Stimulated activated CD8-positive, alpha-beta memory T cell treated with anti-CD3 and anti-CD28 coated beads, Interleukin-4, amount 100 ng/mL, for 1 hour (primary cell): ENCODE measurements at places on chromosomes 5 and 9.

DNA sequence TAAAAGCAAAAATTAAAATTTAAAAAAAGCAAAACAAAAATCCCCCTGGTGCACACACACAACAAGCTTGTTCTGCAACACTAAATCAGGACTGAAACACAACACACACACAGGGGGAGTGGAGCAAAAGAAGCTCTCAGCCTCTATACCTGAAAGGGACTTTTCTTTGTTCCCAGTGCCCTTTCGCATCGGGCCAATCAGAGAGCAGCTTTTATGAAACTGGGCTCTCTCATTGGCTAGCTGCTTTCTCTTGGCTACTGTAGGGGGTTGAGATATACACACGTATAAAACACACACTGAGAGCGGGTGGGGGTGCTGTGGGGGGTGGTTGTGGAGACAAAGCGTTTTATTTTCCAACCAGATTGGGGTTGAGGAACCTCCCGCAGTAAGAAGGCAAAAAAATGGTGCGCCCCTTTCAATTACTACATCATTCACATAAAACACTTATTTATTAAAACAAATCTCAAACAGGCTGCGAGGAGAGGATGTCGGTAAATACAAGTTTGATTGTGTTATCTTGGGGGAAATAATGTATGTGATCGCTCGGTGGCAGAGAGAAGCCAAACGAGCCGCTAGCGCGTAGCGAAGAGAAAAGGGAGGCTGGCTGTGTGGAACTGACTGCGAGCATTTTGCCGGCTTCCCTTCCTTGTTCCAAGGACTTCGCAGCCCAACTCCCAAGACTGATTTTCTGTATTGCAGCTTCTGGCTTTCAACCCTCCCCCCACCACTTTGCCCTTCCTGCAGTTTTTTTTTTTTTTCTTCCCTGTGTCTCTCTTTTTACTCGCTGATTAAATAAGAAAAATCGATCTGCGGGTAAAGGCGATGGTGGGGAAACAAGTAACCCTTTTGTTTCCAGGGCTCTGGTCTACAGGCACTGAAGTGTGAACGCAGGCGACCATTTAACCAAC, 2.5 kb upstream of the ZNF608 start:
- no peak for DNase-seq

GRCh38 chr5:150164211-150164980, 2.2 kb upstream of the CDX1 start:
- no peak for DNase-seq

- no peak for DNase-seq
Observed at GRCh38 chr5:16229357-16229940, 49.9 kb upstream of the MARCHF11 start.

GRCh38 chr9:135741276-135742219, 39.6 kb downstream of the KCNT1 start:
- DNase-seq, result no peak

GRCh38 chr5:143682246-143682905, 129.6 kb upstream of the HMHB1 start:
- no peak for DNase-seq

GRCh38 chr5:111259636-111260035, 35.5 kb downstream of the CAMK4 start:
- DNase-seq, result no peak

DNA sequence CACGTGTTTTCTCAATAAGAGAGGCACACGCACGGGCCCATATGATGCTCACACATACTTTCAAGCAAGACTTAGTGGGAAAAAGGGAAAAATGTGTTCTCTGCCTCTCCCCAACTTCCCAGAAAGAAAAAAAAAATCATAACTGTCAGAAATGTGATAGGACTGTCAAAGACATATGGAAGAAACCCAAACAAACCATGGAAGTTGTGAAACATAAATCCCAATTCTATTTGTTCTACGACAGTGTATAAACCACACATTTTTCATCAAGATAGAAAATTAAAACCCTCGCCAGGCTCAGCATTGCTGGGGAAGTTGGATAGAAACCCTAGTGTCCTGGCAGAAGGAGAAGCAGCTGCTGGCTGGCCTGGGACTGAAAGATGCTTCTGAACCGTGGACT, 211.9 kb downstream of the PAX5 start:
- no peak for DNase-seq

GRCh38 chr9:70580606-70581195, 166.2 kb upstream of the KLF9 start:
- no peak for DNase-seq

GRCh38 chr9:224026-224425, 9.4 kb downstream of the DOCK8 start:
- DNase-seq, result no peak

- no peak for DNase-seq
Observed at GRCh38 chr9:84694248-84694647, 24.7 kb downstream of the NTRK2 start.

GRCh38 chr5:65029178-65029577, 260.4 kb downstream of the CWC27 start:
- no peak for DNase-seq

- no peak for DNase-seq
Observed at GRCh38 chr9:98117984-98118639, 910 bp downstream of the TRIM14 start.

DNA sequence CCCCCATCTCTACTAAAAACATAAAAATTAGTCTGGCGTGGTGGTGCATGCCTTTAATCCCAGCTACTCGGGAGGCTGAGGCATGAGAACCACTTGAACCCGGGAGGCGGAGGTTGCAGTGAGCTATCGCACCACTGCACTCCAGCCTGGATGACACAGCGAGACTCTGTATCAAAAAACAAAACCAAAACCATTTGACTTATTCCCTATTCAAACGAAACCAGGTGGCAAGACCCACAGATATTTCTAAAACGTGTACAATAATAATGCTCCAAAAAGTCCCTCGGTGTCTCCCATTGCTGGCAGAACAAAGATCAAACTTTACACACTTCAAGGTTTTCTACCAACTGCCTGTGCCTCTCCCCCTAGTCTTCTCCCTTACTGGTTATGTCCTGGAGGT, 29.8 kb downstream of the HMGCR start:
- DNase-seq, result no peak

DNA sequence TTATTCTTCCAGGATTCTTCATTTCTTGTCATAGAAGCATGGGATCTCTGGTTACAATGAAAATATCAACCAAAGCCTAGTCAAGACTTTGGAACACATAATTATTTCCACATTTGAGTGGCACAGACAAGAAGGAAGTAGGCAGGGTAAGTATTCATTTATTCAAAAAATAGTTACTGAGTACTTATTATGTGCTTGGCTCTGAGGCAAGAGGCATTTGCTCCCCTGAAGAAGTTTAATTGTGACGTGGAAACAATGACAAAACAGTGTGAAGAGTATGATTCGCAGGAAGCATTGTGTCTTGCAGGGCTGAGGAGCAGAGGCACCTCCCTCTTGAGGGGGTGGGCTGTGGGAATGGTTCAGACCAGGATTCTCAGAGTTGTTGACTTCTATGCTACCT, 45.0 kb upstream of the TNFSF15 start:
- no peak for DNase-seq

DNA sequence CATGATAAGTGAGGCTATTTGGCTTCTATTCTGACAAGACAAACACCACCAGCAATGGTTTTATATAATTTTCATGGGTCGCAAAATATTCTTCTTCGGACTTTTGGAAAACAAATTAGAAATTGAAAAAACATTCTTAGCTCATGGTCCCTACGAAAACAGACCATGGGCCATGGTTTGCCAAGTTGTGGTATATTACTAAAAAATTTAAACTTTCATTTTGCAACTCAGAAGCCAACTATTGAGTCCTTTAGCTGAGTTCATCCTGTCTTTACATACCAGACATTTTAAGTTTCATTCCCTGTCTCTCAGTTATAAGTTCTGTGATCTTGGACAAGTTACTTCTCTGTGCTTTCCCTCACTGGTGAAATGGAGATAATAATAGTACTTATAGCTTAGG, 198.1 kb downstream of the CSNK1G3 start:
- no peak for DNase-seq

DNA sequence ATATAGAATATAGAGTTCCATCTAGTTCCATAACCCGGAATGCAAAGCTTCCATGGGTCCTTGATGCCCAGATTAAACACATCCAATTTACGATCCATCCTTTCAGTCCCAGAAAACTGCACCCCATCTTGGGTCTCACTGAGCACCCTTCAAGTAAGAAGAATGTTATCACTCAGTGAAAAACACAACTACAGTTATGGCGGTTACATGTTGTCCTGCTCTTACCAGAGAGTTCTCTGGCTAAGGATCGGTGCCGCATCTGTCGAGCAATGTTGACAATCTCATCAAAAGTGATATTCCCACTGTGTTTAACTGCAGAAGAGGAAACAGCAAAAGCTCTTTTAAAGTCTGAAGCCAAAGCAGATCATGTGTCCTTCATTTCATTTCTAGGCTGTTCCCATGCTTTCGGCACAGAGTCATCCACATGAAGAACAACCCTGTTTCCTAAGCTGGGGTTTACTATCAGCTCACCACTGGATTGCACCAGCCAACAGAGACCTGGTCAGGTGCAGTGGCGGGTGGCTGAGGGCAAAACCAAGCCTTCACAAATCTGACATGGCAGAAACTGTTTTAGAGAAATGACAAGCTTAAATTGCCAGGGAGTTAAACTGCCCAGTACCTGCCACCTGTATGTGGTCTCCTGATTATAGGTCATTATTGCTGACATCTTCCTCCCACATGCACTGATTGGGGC, 2.9 kb downstream of the RPL12 start:
- DNase-seq, result no peak

DNA sequence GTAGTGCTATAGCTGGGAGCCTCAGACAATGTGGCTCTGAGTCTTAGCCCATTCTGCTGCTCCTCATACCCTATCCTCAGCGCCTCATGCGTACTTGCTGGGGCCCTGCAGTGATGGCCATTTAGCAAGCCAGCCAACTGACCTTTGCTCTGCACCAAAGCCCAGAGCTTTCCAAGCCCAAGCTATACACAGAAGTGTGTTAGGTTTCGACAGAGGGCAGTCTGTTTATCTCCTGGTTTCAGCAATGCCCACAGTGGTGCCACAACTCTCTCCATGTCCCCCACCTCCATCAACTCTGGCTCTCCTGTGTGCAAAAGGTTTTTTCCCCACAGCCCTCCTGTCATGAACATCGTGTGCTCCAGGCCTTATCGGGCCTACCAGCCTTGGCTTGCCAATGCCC, 16.9 kb downstream of the GNG10 start:
- DNase-seq, result no peak

DNA sequence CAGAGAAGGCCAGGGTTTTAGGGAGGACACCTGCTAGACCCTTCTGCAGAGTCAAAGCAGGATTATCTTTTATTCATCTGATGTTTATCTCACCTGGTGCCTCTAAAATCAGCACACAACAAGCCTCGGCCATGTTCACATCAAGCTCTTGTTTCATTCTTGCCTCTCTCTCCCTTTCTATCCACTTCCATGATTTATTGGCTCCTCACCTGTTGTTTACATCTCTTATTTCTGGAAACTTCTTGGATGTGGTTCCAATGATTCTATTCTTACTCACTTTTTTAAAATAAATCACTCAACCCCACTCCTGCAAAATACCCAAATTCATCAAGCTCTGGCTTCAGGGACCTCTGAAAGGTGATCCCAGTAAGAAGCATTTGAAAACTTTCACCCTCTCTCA, 407.0 kb upstream of the KLF4 start:
- no peak for DNase-seq

- DNase-seq, result no peak
Observed at GRCh38 chr5:172389578-172390112, 64.7 kb downstream of the SH3PXD2B start.

DNA sequence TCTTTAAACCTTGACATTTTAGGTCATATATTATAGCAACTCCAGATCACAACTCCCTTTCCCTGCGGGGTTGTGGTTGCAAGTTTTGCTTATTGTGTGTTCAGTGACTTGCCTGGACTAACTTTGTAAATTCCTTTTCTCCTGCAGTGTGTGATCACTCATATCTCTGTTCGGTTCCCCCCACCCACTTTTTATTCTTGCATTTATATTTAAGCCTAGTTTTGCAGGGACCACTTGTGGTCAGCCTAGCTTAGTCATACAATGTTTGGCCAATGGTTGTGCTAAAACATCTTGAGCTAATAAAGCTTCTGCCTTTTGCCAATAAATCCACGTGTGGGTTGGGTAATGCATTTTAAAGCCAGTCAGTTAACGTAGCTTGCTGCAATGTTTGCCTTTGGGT, 146.5 kb upstream of the IRX4 start:
- DNase-seq, result no peak

- DNase-seq, result no peak
Observed at GRCh38 chr9:130756037-130756436, 62.5 kb downstream of the EXOSC2 start.

- DNase-seq, result no peak
Observed at GRCh38 chr5:83787631-83788030, 67.0 kb upstream of the HAPLN1 start.

- no peak for DNase-seq
Observed at GRCh38 chr5:87127956-87128687, 139.6 kb upstream of the RASA1 start.

GRCh38 chr9:83965350-83966208, 14.4 kb downstream of the HNRNPK start:
- DNase-seq, result no peak

- DNase-seq, result no peak
Observed at GRCh38 chr5:107396351-107396690, 274.4 kb downstream of the EFNA5 start.

DNA sequence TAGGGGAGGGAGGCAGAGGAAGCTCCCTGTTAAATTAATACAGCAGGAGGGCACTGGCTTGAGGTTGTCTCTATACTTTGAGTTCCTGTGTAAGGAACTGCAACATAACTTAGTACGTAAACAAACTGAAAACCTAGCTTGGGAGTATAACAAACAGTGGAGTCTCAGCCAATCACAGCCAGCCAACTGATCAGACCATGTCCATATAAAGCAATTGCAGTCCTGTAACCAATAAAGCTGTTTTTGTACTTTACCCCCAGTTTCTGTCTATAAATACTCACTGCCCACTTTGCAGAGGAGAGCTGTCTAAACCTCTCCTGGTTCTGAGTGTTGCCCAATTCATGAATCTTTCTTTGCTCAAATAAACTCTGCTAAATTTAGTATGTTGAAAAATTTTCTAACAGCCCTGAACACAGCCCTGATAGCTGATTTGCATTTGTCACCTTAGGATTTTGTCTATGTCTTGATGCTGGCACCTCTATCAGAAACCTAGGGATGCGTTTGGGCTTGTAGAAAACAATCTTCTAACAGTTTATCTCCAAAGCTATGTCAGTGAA, 39.9 kb downstream of the GDNF start:
- DNase-seq, result no peak

DNA sequence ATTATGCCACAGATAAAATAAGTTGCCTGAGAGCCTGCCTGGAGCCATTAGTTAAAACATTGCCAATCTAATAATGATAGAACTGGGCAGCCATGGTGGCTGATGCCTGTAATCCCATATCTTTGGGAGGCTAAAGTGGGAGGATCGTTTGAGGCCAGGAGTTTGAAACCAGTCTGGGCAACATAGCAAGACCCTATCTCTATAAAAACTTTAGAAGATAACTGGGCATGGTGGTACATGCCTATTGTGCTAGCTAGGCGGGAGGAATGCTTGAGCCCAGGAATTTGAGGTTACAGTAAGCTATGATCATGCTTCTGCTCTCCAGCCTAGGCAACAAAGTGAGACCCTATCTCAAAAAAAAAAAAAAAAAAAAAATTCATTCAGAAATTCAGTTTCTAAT, 52.6 kb downstream of the RAI14 start:
- DNase-seq, result no peak
